ENCODE measurements at places on chromosomes 7 and 10. TPM values are rescaled to one million over a fixed set of nuclear protein-coding genes. Genes with fewer than 3 reads are reported as not detected.

The NEBL gene
- total RNA-seq = under 0.01 TPM

The FFAR4 gene
- total RNA-seq = not detected

The SERPINE1 gene
- total RNA-seq = 2,093 TPM

The CTAGE8 gene
- not detected for total RNA-seq

The GPR146 gene
- total RNA-seq = 3.8 TPM

The AOAH gene
- not detected for total RNA-seq

The PRTFDC1 gene
- 6.8 TPM for total RNA-seq

The LRRN3 gene
- 3.2 TPM for total RNA-seq

The CFAP69 gene
- 5.0 TPM for total RNA-seq

The C7orf57 gene
- not detected for total RNA-seq

The ERVW-1 gene
- not detected for total RNA-seq

The GJC3 gene
- not detected for total RNA-seq

The CYP26C1 gene
- total RNA-seq = 0.09 TPM

The PNPLA8 gene
- 47.4 TPM for total RNA-seq

The SLC18A2 gene
- total RNA-seq = 0.05 TPM

The RTKN2 gene
- total RNA-seq = 0.89 TPM

The CAV1 gene
- total RNA-seq = 57.0 TPM

The LBX1 gene
- total RNA-seq = not detected

The SMKR1 gene
- total RNA-seq = not detected

The SAP25 gene
- total RNA-seq = not detected

The LRRD1 gene
- total RNA-seq = 0.30 TPM

The TRPV5 gene
- total RNA-seq = not detected

The CUL2 gene
- 65.7 TPM for total RNA-seq

The ACHE gene
- total RNA-seq = 0.30 TPM

The GATAD1 gene
- total RNA-seq = 29.2 TPM

The GJD4 gene
- not detected for total RNA-seq
